ENCODE measurements at places on chromosomes 4 and X. TPM values are rescaled to one million over a fixed set of nuclear protein-coding genes. Genes with fewer than 3 reads are reported as not detected.

DNA sequence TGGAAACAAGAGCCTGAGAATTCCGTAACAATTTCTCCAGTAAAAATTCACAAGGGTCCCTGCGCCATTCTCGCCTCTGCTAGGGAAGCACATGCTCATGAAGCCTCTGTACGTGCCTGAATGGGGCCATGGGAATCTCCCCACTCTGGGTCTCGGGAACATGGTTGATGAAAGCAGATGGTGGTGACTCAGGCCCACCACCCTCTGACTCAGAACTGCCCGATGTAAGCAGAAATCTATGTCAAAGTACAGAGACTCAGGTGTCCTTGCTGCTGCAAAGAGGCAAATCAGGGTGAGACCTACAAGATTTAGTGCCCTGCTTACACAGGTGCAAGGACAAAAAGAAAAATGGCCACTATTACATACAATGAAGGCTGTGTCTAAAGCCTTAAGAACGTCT lies 65.0 kb downstream of the SCD5 start:
- peak; percentile 59 for DNase-seq

GRCh38 chr4:165464813-165465381 lies 86.1 kb downstream of the CPE start:
- DNase-seq, result no peak

- no peak for DNase-seq
These were observed 251.0 kb downstream of the ZNF674 start for GRCh38 chrX:46294234-46294633.

- no peak for DNase-seq
These were observed at the start of gene DACH2 for GRCh38 chrX:86148024-86148511. TSS of gene DACH2 (plus strand) at chrX:86148451.

DNA sequence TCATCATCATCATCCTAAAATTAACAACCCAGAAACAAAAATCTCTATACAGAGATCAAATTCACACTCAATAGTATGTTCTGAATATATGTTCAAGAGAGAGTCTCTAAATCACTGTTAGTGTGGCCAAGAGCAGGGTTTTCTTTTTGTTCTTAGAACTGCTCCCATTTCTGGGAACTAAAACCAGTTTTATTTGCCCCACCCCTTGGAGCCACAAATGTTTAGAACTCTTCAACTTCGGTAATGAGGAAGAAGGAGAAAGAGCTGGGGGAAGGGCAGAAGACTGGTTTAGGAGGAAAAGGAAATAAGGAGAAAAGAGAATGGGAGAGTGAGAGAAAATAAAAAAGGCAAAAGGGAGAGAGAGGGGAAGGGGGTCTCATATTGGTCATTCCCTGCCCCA lies 32.3 kb downstream of the CYBB start:
- DNase-seq, result no peak

SLITRK2 gene
- not detected for total RNA-seq

GRCh38 chrX:45309096-45309495 lies 108.4 kb upstream of the DIPK2B start:
- DNase-seq, result no peak

Data from epithelial cell of proximal tubule (primary cell).